ENCODE measurements at places on chromosomes 1 and 21. TPM values are rescaled to one million over a fixed set of nuclear protein-coding genes. Genes with fewer than 3 reads are reported as not detected.

GRCh38 chr1:6660415-6661049 is 35.9 kb downstream of the THAP3 start:
- DNase-seq, result no peak

GBP7 gene
- not detected for total RNA-seq

SLFNL1 gene
- total RNA-seq, result 0.37 TPM

DNA sequence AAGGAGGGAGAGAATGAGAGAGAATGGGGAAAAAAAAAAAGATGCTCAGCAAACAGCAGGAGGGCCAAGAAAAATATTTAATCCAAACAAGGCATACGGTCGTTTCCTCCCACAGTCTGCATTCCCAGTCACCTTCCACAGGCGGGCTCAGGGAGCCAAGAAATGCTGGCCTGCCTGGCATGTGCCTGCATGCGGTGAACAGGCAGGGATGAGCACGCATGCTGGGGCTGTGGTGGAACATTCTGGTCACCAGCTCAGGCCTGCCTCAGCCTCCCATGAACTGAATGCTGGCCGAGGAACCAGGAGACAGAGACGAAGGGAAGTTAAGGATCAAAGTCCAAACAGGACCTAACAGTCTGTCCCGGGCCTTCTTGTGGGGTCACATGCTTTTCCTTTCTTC is 335.3 kb downstream of the ASTN1 start:
- DNase-seq, result no peak

DNA sequence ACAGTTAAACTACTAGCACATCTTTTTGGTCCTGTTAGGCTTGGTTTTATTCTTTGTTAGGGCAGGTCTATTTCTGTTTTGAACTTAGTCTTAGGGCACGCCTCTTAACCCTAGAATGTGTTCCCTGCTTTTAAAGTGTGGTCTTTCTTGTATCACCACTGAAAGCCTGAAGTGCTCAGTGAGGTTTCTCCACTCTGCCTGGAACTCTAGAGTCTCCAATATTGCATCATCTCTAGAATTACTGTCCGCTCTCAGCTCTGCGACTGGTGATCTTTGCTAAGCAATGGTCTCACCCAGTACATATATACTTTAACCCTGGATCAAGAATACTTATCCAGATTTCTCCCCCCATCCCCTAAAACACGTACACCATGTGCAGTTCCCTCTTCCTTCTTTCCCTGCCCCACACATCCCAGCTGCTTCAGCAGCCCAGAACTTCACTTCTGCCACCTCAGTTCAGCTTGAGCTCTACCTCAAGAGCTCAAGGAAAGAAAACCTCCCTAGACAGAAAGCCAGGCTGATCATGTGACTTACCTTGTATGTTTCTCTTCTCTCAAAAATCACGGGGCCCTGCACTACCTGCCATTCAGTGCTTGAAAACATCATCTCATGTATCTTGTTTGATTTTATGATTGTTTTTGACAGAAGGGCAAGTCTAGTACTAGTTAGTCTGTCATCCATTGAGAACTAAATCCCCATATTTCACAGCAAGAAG is 59.9 kb downstream of the TENT5C start:
- no peak for DNase-seq

DNA sequence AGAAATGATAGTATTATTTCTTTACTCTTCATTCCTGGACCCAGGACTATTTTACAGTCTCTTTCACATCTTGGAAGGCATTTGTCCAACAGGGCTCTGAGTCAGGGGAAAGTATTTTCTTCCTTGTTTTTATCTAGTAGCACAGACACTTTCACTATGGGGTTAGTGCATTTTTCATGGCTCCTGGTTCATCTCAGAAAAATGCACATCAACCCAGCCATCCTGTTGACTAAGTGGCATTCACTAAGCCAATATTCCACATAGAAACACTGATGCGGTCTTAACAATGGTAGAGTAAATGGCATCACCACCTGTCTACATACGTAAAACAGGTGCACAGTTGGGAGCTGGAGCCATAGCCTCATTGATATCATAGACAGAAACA is 87.4 kb upstream of the C1orf21 start:
- DNase-seq, result no peak

- no peak for DNase-seq
Observed at GRCh38 chr1:230833511-230833910, 34.8 kb downstream of the C1orf198 start.

GRCh38 chr1:65791801-65792668 is 660 bp upstream of the PDE4B start:
- peak; percentile 20 for DNase-seq

DNA sequence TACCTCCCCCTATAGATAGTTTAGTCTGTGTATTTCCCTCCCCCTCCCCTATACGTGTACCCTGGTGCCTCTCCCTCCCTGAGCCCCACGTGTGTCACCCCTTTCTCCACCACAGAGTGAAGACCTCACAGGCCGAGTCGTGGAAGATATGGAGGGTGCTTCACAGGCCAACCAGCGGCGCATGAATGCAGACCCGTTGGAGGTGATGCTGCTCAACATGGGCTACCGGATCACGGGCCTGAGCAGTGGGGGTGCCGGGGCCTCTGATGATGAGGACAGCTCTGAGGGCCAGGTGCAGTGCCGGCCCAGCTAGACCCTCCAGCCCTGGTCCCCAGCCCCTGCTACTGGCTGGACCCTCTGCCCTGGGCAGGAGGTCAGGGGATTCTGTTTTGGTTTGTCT is 15.9 kb upstream of the TMEM222 start:
- DNase-seq, result no peak

TMEM79 gene
- 1.5 TPM for total RNA-seq

CYP4A22 gene
- not detected for total RNA-seq

- no peak for DNase-seq
Observed at GRCh38 chr1:65056866-65057265, 90.5 kb upstream of the JAK1 start.

- peak; percentile 79 for DNase-seq
Observed at GRCh38 chr1:31723828-31724359, 20.1 kb upstream of the COL16A1 start.

DNA sequence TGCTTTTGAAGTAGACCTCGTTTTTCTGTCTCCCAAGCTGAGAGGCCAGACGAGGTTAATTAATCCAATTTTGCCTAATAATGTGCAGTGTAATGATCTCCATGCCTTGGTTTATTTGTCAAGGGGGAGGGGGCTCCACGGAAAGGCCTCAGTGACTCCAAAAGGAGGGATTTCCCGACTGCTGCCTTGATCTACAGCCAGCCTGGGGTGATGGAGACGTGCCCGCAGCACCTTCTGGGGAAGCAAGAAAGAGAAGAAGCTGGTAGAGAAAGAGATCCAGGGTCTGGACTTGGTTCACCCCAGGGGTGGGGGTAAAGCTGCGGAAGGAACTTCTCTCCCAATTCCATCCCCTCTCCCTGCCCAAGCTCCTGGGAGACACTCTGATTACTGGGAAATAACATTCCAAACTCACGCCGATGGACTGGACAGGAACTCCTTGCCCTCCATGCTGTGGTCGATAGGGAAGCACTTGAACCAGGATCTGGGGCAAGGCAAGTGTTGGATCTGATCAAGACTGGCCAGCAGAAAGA is 44.1 kb upstream of the SIM2 start:
- DNase-seq, result no peak

DNA sequence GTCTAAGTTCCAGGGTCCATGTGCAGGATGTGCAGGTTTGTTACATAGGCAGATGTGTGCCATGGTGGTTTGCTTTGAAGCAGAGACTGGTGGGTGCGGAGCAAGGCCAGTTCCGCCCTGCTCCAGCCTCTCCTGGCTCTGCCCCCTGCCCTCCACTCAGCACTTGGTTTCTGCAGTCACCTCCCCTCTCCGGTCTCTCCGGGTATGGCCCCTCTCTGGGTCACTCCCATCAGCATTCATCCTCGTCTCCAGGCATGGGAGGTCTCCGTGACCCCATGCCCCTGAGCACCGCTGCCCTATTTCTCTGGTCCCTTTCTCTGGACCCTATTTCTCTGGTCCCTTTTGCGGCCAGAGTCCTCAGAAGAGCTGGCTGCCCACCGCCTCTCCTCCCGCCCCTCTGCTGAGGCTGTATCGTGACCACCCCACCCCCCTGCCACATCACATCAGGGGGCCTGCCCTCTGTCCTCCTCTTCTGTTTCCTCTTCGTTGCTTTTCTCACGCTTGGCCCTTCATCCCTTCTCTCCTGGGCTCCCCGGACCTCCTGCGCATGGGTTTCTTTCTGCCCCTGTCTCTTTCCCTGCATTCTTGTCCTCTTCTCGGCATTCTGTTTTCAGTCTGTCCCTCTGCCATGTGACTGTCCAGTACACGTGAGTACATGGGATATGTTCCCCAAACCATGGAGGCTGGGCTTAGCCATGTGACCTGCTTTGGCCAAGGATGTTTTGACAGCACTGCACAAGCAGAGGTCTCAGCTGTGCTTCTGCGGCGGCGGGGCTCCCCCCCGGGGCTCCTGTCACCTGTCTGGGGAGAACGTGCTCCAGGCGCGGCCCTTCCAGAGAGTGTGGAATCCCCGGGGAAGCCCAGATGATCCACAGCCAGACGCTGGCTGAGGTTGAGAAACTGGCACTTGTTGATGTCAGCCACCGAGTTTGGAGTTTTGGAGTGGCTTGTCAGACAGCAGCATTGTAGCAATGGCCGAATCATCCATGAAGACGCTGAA is 54.4 kb upstream of the C1orf174 start:
- no peak for DNase-seq

Measured in left ventricle myocardium superior (tissue), 1 donor.